ENCODE measurements at places on chromosomes 11 and 22.

DNA sequence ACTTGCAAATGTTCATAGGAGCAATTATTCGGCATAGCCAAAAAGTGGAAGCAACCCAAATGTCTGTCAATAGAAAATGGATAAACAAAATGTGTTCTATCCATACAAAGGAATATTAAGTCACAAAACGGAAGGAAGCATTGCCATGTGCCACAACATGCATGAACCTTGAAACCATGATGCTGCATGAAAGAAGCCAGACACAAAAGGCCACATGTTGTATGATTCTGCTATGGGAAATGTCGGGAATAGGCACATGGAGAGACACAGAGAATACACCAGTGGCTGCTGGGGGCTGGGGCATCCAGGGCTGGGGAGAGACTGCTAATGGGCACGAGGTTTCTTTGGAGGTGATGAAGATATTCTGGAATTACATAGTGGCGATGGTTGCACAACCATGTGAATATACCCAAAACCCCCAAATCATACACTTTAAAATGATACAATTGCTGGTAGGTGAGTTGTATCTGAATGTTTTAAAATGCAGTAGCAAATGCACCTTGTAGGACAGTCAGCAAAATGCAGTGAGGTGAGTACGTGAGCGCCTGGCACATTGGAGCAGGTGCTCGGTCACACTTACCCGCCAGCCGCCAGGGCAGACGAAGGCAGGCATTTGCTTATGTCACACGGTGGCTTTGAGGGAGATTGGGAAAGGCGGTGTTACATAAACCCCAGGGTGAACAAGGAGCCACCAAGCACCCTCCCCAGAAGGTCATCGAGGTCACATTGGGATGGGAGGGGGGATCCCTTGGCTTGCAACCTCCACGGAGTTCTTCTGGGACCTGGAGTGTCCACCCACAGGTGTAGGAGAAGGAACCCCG is 6.3 kb upstream of the OSM start:
- no peak for DNase-seq

- no peak for DNase-seq
Measured at GRCh38 chr11:62237499-62237898, 4.5 kb upstream of the SCGB1D2 start.

DNA sequence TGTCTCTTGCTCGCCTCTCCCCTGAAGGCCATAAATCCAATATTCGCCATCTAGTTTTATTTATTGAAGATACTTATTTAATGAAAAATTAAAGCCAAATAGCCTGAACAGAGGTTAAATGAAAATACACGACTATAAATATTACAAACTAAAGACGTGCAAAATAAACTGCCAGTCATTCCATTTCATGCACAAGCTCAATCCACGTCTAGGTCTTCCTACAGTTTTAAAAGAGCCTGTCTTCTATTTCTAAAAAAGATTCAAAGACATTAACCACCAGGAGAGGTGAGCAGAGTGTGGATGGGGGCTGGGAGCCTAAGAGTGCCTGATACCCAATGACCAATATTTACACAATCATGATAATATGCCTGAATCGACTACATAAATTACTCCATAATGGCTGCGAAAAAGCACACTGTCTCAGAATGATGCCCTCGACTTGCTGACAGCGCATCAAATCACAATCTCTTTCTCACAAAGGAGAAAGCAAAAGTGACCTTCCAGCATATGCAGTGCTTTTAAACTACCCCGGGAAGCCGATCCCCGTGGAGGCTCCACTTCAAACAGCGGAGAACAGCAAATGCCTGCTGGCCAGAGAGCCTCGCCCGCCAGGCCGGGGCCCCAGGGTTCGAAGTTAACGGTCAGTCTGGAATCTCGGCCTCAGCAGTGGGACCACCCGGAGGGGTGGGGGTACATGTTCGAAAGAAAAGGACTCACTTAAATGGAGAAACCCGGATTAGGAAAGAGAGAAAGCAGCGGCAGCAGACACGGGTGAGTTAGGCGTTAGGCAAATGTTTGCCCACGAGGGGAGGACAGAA is 1.7 kb downstream of the FCHSD2 start:
- DNase-seq = peak; percentile 59

DNA sequence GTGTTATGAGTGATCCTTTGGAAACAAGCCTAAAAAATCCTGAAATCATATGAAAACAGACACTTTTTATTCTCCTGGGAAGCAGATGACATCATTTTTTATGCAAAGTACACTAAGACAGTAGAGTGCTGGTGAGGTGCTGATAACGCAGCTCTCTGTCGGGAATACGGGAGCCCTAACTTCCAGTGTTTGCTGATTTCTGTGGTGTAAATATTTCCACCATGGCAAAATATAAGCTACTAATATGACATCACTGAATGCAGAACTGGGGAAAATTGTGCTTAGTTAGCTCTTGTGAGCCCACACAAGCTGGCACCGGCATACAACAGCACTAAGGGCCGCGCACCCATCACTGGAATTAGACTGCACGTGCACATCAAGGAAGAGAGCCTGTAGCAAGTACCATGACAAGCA is 82.6 kb downstream of the FAM76B start:
- DNase-seq = no peak

GRCh38 chr11:46676436-46677158 is 23.8 kb downstream of the ARHGAP1 start:
- no peak for DNase-seq
